IMR-90 (cell line): ENCODE measurements at places on chromosomes 3 and 15.

DNA sequence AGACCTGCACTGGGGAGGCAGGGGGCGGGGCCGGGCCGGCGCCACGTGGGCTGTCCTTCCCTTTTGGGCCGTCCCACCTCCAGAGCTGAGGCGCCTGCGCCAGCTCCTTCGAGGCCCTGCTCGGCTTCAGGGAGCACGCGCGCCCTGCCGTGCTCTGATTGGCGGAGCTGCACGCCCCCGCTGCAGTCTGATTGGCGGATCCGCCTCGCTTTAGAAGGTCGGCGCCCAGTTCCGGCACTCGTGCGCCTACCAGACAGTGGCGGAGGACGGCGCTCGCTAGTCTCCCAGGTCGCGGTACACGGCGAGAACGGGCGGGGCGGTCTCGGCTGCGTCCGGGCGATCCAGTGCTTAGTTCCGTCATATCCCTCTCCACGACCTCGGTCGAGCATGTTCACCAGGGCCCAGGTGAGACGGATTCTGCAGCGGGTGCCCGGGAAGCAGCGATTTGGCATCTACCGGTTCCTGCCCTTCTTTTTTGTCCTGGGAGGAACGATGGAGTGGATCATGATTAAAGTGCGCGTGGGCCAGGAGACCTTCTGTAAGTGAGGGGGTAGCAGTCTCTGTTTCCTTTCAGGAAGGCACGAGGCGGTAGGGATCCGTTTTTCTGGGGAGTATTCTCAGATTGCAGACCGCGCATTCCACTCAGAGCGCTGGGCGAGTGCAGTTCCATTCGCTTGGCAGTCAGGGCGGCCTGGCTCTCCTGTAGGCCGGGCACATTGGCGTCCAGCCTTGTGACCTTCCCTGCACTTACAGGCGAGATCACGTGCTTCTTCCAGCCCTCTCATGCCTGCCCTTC lies at the start of gene UQCC5:
UQCC5 (plus strand) TSS at position 237 of the 796 bp plus-strand sequence; CDS start at position 388, 151 bp downstream.
- DNase-seq, result peak; percentile 98

DNA sequence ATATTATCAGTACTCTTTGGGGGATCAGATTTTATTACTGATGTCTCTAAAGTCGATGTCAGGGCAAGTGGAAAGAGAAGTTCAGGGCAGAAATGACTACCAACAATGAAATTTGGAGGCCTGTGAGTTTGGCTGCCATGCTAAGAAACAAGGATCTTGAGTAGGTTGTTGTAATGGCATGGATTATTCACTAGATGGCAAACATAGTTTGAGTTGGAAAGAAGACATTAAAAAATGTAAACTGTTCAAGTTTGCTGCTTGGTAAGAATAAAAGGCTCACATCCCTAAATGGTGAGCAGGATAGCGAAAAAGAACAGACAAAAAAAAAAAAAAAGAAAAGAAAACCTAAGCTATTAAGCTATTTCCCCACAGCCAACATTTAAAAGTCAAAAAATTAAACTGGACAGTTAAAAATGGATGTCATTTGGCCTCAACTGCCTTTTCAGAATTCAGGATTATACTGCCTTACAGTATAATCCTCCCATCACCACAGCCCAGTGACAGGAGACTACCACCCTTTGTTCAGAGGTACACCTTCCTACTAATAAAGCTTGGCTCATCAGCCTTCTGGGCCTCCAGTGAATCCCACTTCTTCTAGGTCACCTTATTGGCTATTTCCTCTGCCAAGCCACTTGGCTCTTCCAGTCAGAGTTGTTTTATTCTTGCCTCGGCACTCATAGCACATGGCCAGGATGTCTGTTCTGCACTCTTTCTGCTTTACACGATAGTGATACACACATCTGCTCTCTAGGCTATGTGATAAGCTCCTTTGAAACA lies 163.7 kb downstream of the PLD1 start:
- peak; percentile 80 for DNase-seq

DNA sequence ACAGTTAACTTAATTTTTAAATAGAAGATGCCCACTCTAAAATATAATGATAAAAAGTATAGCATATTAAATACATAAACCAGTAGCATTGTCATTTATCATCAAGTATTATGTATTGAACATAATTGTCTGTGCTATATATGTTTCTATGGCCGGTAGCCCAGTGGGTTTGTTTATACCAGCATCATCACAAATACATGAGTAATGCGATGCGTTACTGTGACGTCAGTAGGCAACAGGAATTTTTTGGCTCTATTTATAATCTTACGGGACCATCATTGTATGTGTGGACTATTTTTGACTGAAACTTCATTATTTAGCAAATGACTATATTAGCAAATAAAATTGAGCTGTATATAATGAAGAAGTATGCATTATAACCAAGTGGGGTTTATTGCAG lies 82.1 kb downstream of the FLNB start:
- peak; percentile 86 for DNase-seq

- peak; percentile 65 for DNase-seq
Measured at GRCh38 chr3:39126532-39127071, 19.1 kb downstream of the TTC21A start.

- DNase-seq, result no peak
Measured at GRCh38 chr3:160444411-160444810, 5.2 kb downstream of the TRIM59 start.

DNA sequence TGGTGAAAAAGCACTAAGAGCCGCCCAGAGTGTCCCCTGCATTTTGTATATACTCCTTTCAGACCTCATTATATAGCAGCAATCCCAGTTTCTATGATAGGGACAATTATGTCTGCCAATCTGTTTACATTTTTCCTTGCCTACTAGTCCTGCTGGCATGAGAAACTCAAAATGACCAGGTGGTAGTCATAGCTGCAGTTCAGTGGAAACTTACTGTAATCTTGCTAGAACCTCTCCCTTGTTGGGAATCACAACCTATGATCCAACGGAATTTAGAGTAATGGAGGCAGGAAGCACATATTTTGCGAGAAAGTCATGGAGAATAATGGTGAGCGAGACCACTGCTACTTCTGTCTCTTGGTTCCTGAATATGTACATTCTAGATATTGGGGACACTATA lies 28.6 kb upstream of the MINAR1 start:
- peak; percentile 67 for DNase-seq

- peak; percentile 61 for DNase-seq
Measured at GRCh38 chr15:99729920-99730319, 3.3 kb downstream of the LYSMD4 start.

DNA sequence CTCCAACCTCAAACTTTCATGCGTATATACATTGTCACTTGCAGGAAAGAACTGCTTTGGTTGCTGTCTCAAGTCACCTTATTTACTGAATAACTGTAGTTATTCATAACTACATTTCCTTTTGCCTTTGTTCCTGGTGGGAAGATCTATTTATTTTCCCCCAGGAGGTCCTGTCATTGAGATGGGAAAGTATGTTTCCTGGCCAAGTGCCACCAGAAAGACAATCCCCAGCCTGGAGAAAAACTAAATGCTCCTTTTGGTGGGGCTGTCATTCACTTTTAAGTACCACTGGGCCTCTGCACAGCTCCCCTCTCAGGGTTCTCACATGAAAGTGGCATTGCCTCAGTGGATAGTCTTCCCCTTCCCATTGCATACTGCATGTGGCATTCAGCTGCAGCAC lies 59.8 kb downstream of the LRRC3B start:
- no peak for DNase-seq
